ENCODE measurements at places on chromosomes 2 and 18. TPM values are rescaled to one million over a fixed set of nuclear protein-coding genes. Genes with fewer than 3 reads are reported as not detected.

Gene FOSL2
- 44.4 TPM for total RNA-seq

Gene TUBB8B
- total RNA-seq, result not detected

Gene MTHFD2
- 254 TPM for total RNA-seq

Gene GLI2
- total RNA-seq, result 5.3 TPM

Gene TLX2
- not detected for total RNA-seq

Gene TSHZ1
- 5.2 TPM for total RNA-seq

Gene GREB1L
- total RNA-seq, result 3.7 TPM

Gene LAMA3
- total RNA-seq, result 15.7 TPM

Gene SERPINB11
- total RNA-seq, result not detected

All from fibroblast of the aortic adventitia (primary cell).